ENCODE measurements at places on chromosomes 1 and 21.

DNA sequence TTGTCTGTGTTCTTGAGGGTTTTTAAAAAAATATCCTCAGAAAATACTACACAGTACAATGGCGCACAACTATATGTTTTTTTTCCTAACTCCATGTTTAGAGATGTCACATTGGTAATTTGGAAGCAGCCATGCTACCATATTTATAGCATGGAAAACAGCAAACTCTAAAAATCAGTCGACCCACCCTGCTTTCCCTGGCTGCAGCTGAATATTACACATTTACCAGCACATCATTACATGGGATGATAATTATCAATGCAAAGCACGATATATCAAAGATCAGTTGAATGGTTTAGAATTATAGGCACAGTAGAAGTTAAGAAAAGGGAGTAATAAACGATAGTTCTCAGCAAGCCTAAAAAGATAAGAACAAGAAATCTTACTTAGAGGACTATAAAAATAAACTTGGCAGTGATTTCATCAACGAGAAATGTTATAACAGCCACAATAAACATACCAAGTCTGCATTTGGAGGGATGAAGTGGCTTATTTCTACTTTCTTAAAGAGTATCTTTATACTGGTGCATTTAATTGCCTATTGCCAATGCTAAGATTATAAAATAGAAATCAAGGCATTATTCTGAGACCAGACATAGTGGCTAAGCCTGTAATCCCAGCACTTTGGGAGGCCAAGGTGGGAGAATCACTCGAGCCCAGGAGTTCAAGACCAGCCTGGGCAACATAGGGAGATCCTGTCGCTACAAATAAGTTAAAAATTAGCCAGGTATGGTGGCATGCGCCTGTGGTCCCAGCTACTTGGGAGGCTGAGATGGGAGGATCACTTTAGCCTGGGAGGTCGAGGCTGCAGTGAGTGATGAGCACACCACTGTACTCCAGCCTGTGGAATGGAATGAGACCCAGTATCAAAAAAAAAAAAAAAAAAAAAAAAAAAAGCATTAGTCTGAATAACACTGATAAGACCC is 43.4 kb downstream of the WDR64 start:
- DNase-seq: no peak

DNA sequence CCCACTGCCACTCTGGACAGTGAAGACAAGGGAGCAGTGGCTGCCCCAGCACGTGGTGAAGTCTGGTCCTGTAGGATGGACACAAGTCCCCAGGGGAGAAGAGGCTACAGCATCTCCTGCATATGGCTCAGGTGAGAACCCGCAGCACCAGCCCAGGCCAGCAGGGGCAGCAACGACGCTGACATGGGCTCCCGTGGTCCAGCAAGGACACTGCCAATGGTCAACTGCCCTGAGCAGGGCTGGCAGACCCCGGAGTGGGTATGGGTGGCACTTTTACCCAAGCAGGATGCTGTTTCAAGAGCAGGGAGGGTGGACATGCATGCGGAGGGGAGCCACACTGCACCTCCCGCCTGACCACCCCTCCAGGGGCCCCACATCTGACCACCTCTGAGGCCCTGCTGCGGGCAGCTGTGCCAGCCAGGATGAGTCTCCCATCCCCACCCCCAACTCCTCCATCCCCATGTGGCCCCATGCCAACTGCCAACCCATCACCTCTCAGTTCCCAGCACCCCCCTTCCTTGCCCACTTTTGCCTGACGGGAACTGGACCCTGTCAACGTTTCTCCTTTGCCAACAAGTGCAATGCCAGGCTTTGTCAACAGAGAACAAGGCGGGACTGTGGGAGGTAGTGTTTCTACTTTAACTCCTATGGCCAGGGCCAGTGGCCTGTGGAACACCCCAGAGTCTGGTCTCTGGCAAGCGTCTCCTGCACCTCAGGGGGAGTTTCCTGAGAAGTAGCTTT is 8.6 kb downstream of the MORN1 start:
- peak; percentile 24 for DNase-seq

DNA sequence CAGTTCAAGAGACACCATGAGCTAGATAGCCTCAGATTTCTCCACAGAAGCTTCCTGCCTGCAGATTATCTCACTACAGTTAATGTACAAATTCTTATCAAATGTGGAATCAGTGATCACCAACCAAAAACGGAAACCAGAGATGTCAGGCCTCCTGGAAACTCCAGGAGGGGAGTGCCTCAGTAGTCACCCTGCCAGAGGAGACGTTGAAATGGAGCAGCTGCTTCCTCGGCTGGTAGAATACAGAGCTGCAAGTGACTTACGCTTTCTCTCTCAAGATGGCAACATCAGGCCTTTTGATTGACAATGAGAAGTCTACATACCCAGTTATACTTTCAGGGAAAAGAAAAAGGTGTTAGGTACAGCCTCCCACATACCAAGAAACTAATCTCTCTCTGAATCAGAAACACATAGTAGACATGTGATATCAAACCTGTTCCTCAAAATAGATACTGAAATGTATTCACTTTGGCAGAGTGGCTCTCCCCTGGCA is 52.2 kb downstream of the ACP6 start:
- DNase-seq: peak; percentile 15

- DNase-seq: no peak
Measured at GRCh38 chr1:209455661-209456358, 127.7 kb upstream of the CAMK1G start.

- DNase-seq: no peak
Measured at GRCh38 chr1:21313886-21314721, 23.8 kb upstream of the ECE1 start.

DNA sequence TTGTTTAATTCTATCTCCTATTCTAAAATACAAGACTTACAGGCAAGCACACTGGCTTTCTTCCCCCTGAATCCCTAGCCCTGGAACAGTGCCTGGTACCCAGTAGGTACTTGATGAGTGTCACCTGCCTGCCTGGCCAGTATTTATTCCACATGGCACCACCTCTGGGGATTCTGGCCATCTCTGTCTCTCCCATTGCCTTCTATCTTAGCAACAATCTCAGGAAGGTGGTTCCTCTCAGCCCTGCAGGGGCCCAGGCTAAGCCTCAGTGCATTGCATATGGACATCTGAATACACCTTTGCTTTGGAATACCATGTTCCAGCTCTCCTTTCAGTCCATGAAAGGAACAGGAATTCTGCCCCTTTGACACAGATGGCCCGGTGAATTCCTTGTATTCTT is 81.0 kb downstream of the HIVEP3 start:
- DNase-seq: no peak
